ENCODE measurements at places on chromosomes 16 and 17.

- no peak for DNase-seq
These were observed 434.0 kb upstream of the CDH5 start for GRCh38 chr16:65932350-65933072.

DNA sequence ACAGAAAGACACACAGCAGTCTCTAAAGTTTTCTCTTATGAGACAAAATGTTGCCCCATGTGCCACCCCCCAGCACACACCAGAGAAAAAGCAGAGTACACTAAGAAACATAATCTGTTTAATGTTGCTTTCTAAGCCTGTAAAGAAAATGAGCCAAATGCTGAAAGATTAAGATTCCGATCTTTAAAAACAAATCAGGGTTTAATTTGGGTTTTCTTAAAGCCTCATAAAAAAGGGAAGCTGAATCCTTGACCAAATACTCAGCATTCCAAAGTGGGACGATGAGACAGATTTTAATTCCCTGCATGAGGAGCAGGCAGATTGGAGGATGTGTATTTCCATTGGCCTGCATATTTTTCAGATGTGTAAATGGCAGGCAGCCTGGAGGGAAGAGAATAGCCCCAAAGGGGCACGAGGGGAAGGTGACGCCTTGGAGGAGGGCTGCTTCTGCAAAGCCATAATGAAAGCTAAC lies 118.4 kb downstream of the COPRS start:
- no peak for DNase-seq

DNA sequence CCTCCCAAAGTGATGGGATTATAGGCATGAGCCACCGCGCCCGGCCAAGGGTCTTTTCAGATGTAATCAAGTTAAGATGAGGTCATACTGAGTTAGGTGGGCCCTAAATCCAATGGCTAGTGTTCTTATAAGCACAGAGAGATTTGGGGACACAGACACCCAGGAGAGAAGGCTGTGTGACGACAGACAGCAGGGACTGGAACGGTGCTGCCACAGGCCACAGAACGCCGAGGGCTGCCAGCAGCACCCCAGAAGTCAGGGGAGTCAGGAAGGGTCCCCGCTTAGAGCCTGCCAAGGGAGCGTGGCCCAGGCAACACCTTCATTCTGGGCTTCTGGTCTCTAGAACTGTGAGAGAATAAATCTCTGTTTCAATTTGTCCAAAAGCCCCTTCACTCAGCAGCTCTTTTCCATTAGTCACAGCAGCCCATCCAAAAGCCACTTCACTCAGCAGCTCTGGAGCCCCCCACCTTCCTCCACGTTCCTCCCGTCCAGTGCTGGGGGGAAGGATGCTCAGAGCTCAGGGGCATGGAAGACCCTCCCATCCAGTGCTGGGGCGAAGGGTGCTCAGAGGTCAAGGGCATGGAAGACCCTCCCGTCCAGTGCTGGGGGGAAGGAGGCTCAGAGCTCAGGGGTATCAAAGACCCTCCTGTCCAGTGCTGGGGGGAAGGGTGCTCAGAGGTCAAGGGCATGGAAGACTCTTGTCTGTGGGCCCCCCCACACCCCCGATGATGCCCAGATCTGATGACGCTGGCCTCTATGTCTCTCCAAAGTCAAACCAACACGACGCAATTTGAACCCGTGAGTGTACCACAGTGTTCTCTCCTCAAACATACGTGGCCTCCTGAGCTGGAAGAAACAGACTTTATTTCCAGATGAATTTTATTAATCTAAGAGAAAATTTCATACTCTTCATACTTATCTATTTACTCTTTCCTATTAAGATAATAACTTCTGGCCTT lies 11.9 kb downstream of the RAB40B start:
- no peak for DNase-seq

DNA sequence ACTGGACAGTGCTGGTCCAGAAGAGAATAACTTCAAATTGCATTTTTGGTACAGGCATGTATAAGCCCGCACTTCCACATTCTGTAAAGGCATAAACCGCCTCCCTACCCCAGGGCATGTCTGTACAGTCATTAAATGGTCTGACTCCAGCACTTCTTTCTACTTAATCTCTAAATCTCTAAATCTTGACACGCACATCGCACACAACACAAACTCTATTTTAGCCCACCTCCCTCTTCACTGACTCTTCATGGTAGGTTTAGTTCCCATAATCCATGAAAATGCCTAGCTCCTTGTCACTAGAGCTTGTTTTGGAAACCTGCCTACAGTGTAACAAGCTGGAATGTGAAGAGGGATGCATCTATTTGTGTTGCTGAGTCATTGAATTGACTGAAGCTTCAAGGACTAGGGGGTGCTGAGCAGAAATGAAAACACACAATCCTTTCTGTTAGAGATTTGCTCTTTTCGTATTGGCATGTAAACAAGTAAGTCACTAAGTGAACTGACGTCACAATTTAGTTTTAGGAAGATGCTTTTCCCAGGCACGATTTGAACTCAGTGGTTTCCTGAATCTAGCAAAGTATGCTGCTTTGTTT lies 1.6 kb upstream of the DUSP14 start:
- peak; percentile 80 for DNase-seq

DNA sequence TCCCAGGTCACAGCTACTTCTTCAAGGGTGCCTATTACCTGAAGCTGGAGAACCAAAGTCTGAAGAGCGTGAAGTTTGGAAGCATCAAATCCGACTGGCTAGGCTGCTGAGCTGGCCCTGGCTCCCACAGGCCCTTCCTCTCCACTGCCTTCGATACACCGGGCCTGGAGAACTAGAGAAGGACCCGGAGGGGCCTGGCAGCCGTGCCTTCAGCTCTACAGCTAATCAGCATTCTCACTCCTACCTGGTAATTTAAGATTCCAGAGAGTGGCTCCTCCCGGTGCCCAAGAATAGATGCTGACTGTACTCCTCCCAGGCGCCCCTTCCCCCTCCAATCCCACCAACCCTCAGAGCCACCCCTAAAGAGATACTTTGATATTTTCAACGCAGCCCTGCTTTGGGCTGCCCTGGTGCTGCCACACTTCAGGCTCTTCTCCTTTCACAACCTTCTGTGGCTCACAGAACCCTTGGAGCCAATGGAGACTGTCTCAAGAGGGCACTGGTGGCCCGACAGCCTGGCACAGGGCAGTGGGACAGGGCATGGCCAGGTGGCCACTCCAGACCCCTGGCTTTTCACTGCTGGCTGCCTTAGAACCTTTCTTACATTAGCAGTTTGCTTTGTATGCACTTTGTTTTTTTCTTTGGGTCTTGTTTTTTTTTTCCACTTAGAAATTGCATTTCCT lies 3.4 kb upstream of the LPCAT2 start:
- no peak for DNase-seq

- DNase-seq: no peak
These were observed 19.0 kb downstream of the CCDC57 start for GRCh38 chr17:82193520-82194220.

- DNase-seq: peak; percentile 72
These were observed 222.5 kb upstream of the GSE1 start for GRCh38 chr16:85390511-85391174.

GRCh38 chr17:40597156-40597555 lies 31.9 kb upstream of the CCR7 start:
- no peak for DNase-seq

DNA sequence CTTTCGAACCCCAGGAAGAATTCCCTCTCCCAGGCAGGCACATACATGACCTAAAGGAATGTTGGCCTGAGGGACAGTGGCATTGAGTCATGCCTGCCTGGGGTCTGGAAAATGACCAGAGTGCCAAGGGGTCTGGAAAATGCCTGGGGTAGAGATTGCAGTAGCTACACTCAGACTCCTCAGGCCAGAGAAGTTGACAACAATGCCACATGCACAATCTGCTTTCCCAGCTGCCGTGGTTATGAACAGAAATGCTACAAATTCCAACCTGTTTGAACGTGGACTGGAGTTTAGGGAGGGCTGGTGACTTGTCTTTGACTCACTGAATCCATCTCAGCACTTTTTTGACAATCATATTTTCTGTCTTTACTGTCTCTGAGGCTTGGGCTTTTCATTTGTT lies 250.0 kb downstream of the ABCC12 start:
- DNase-seq: no peak

DNA sequence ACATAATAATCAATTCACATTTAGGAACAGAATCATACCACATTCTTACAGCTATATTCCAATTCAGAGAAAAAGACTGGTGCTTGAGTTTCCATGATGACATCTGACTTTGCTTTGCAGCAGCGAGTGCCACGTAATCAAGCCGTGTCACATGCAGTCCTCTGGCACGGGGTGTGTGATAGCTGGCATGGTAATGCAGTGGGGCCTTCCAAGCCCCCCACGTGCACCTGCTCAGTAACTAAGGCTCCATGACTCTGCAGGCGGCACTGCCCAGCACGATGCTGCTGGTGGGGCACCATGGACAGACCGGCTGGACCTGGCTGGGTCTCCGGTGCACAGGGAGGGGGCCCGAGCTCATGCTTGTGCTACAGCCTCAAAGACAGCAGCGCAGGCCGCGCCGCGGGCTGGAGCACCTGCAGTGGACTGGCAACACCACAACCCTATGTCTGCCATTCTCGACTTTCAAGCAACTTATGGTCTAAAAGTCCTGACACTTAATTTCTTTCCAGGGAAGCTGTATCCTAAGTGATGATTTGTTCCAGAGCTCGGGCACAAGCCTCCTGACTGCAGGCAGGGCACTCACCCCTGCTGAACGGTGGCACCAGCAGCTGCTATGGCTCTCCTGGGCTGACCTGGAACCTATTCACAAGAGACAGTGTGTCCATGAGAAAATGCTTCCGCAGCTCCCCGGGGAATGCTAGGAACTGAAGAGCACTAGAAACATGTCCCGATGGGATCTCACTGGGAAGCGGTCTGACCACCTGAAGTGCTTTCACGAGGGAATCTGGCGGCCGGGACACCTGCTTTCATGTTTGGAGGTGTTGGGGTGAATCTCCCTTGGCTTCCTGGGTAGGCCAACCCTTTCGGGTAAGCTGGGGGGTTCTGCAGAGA lies 99.5 kb upstream of the DNAH17 start:
- DNase-seq: no peak

DNA sequence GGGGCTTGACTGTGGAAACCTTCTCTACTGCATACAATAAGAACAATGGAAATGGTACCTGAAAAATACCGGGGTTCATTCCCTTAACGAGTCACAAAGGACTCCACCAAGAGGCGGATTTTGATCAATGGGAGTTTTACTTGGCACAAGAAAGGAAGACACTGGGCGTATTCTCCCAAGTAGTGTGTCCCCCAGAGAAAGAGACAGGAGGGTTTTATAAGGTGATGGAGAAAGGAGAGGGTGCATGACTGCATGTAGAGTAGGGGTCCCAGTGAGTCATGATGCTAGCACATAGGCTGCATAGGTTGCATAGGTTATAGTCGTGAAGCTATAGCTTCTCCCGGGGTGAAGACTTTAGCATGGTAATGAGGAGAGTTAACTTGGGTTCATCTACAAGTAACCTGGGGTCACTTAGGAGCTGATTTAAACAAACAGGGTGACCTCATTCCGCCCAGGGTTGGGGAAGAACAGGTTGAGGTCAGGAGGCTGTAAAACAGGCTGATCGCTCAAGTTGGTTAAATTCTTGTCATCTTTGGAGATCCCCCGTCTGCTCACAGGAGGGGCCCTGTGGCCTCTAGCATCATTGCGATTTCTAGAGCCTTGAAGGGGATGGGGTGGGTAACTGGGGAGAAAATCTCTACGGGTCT lies 1.5 kb downstream of the MPV17L start:
- no peak for DNase-seq

DNA sequence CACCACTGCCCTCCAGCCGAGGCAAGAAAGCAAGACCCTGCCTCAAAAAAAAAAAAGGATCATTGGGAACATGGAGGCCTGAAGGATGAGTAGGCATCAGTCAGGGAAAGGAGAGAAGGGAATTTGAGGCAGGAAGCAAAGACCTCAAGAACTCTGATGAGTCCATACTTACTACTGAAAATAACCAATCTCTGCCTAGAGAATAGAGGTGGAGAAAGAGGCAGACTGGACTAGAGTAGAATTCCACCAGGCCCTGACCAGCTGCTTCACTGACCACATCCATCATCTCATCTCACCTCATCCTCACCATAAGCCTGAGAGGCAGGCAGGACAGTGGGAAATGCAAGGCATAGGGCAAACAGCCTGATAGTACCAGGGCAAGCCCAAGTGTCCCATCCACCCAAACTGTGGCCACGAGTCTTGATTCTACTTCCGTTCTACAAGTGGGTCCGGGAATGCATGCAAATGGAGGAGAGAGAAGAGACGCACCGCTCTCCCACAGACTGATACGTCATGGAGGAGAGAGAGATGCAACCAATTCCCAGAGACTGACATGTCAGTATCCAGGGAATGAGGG lies 17.1 kb downstream of the ANKRD11 start:
- no peak for DNase-seq

DNA sequence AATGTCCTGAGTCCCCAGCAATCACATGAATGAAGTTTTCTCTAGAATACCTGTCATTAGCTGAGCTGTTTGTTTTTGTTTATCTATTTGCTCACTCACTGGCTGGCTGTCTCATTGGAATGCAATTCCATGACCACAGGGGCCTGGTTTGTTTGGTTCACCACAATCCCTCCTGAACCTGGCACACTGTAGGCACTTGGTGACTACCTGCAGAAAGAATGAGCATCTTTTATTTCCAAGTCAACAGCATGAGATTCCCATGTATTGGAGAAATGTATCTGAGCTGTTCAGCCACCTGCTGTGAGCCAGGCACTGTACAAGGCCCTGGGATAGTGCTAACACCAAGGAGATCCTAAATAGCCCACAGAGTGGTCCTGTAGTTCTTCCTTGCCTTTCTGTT lies 345.1 kb downstream of the XYLT1 start:
- no peak for DNase-seq

- no peak for DNase-seq
These were observed 356 bp downstream of the TUBD1 start for GRCh38 chr17:59892251-59892923.

GRCh38 chr17:48804936-48805411 lies 12.1 kb downstream of the TTLL6 start:
- DNase-seq: peak; percentile 73

- no peak for DNase-seq
These were observed 118.0 kb upstream of the CA10 start for GRCh38 chr17:52276381-52277008.

- no peak for DNase-seq
These were observed 35.6 kb downstream of the TMEM100 start for GRCh38 chr17:55687037-55687436.

Data from NCI-H69 (cell line).